Stimulated activated CD8-positive, alpha-beta memory T cell treated with anti-CD3 and anti-CD28 coated beads, Interleukin-2, amount 100 ng/mL, for 48 hours (primary cell): ENCODE measurements at places on chromosomes 3 and 15.

DNA sequence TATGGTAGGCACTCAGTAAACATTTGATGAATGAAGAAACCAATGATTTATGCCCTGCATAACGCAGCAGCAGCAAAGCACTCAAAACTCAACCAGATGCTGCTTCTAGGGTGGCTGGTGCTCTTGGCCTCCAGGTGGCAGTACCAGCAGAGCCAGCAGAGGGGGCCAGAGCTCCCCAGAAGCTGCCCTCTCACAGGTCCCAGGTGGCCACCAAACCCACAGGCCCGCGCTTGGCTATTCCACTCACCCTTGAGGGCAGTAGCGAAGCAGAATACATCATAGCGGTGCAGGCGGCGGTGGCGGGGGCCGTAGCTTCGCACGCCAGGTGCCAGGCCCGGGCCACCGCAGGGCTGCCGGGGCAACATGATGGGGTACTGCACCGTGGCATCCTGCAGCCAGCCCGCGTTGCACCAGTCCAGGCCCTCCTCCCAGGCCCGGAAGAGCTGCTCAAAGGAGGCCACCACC lies 16.6 kb downstream of the HAPLN3 start:
- peak; percentile 22 for DNase-seq

DNA sequence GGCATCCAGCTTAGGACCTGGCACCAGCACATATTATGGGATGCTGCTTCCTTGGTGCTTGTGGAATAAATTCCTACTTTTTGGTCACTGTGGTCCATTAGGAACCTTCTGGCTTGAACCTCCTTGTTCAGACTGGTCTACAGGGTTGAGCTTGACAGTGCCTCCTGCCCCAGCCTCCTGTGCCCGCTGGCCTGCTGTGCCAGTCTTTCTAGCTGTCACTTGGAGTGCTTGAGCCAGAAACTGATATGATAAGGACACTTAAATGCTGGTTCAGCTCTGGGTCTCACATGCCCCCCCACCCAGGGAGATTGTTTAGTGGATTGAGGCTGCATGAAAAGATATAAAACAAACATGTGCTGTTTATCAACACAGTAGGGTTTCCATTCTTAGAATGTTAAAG lies 147.8 kb downstream of the SLCO3A1 start:
- no peak for DNase-seq

- no peak for DNase-seq
These were observed 90.4 kb downstream of the TBC1D2B start for GRCh38 chr15:77986891-77987764.

- no peak for DNase-seq
These were observed 45.8 kb upstream of the ATP13A3 start for GRCh38 chr3:194532591-194532990.

GRCh38 chr15:83977992-83978391 lies 257.6 kb upstream of the GOLGA6L4 start:
- no peak for DNase-seq

- DNase-seq = no peak
These were observed 5.3 kb upstream of the NSMCE3 start for GRCh38 chr15:29274946-29275345.
